ENCODE measurements at places on chromosomes 3 and 15. TPM values are rescaled to one million over a fixed set of nuclear protein-coding genes. Genes with fewer than 3 reads are reported as not detected.

The GREM1 gene
- total RNA-seq, result 0.92 TPM

The NTRK3 gene
- not detected for total RNA-seq

The MRPL3 gene
- total RNA-seq, result 165 TPM

The HIGD2B gene
- not detected for total RNA-seq

The MME gene
- 12.8 TPM for total RNA-seq

The GABRB3 gene
- 0.51 TPM for total RNA-seq

The TUSC7 gene
- total RNA-seq, result not detected

The TBC1D21 gene
- not detected for total RNA-seq

The MAP3K13 gene
- 21.9 TPM for total RNA-seq

The SLC15A2 gene
- total RNA-seq, result 3.0 TPM

The PLA2G4B gene
- total RNA-seq, result 18.6 TPM

The CDCP1 gene
- total RNA-seq, result 37.9 TPM

The KBTBD13 gene
- total RNA-seq, result not detected

The LAMB2 gene
- total RNA-seq, result 112 TPM

The ESYT3 gene
- 0.28 TPM for total RNA-seq

The HYAL1 gene
- total RNA-seq, result 29.6 TPM

The SMCO1 gene
- total RNA-seq, result not detected

The LRRC3B gene
- total RNA-seq, result not detected

The ST8SIA2 gene
- total RNA-seq, result not detected

The DGKG gene
- total RNA-seq, result under 0.01 TPM

The RYR3 gene
- not detected for total RNA-seq

The SPINT1 gene
- 346 TPM for total RNA-seq

The SLC38A3 gene
- total RNA-seq, result not detected

The GNAT1 gene
- 0.35 TPM for total RNA-seq

The PLA2G4E gene
- total RNA-seq, result 5.1 TPM

The GOLGA8R gene
- 0.60 TPM for total RNA-seq

The P2RY1 gene
- 6.6 TPM for total RNA-seq

The MOBP gene
- not detected for total RNA-seq

The STRA6 gene
- total RNA-seq, result 0.79 TPM

The SQOR gene
- total RNA-seq, result 160 TPM

The CELSR3 gene
- 0.60 TPM for total RNA-seq

The SRGAP3 gene
- 16.1 TPM for total RNA-seq

The TMCO5A gene
- not detected for total RNA-seq

The PARP15 gene
- 0.19 TPM for total RNA-seq

The LEKR1 gene
- total RNA-seq, result 0.71 TPM

The BCL2A1 gene
- total RNA-seq, result 0.35 TPM

The AMT gene
- 6.0 TPM for total RNA-seq

The ECT2 gene
- 34.8 TPM for total RNA-seq

The KLHL40 gene
- total RNA-seq, result not detected

The A4GNT gene
- not detected for total RNA-seq

The EMC7 gene
- 34.7 TPM for total RNA-seq

The AGBL1 gene
- total RNA-seq, result not detected
